Activated CD4-positive, alpha-beta T cell treated with anti-CD3 and anti-CD28 coated beads, Interleukin-2, amount 10 ng/mL, durations not matched to agents 24 days and 14 days (primary cell): ENCODE measurements at places on chromosomes 2 and 18.

GRCh38 chr2:214853906-214854305, 44.4 kb upstream of the BARD1 start:
- no peak for DNase-seq

GRCh38 chr2:201298462-201299052, 38.2 kb downstream of the CASP8 start:
- no peak for DNase-seq

- peak; percentile 92 for DNase-seq
Observed at GRCh38 chr2:44955593-44956392, 14.3 kb downstream of the SIX3 start.

DNA sequence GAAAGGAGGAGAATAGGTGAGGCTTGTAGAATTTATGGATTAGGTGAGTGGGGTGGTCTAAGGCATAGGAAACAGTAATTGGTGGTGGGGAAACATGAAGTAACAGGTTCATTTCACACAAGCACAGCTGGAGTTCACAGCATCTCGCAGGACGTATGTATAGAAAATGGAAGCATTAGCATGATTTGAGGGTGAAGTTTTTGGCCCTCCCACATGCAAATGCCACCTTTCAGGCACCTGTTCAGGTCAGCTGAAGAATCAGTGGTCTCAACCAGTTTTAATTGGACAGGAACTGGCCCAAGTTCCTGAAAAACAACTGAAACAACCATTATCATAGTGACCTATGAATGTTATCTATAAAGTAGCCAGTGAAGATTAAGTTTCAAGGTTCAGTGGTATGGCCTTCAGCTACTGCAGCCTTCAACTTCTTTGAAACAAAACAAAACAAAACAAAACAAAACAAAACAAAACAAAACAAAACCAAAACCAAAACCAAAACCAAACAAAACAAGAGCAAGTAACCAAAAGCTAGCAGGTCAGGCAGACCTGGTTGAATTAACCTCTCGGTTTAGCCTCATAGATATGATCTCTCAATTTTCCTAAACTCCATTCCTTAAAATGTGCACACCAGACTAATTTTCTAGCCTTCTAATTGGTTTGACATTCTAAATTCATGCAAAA, 102.1 kb upstream of the SPHKAP start:
- DNase-seq: peak; percentile 23

DNA sequence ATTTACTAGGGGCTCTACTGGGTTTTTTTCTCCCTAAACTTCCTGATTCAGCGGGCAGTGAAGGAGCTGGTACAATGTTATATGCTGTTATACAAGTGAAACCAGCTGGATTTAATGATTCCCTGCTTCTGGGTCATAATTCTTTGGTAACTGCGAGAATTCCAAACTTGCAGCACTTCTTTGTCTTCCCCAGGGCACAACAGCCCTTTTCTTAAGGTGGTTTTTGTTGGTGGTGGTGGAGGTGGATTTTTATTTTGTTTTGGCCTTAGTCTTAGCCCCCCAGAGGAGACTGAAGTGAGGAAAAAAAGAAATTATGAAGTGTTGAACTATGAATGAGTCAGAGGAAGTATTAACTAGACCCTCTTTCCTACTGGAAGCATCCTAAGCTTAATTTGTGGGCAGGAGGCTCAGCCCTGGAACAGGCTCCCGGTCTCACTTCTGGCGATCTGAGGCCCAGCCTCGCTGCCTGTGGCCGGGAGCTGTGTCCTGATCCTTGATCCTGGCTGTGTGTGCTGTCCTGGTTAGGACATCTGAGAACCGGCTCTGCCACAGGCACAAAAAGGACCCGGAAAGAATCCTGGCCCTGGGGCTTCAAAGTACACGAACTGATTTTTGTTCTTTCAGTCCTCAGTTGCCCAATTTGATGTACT, 141.9 kb downstream of the LYPD6B start:
- DNase-seq: no peak

- DNase-seq: no peak
Observed at GRCh38 chr2:19764998-19765397, 136.8 kb downstream of the TTC32 start.

GRCh38 chr18:55633032-55633431, 45.0 kb upstream of the TCF4 start:
- no peak for DNase-seq

DNA sequence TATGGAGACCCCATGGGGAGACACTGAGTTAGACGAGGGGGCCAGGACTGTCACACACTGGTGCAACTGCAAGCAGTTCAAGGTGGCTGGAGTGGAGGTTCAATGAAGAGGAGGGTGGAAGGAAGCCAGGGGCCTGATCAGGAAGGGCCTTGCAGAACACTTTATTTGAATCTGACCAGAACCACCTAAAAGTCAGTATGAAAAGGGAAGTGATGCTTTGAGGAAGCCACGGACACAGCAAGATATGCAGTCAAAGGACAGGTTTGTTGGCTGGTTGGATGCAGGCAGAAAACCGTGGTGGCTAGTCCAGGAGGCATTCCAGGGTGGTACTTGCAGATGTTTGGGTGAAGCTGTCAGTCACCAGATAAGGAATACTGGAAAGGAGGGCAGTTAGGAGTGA, 3.5 kb upstream of the FAM124B start:
- no peak for DNase-seq

- no peak for DNase-seq
Observed at GRCh38 chr2:127864877-127865276, 6.9 kb upstream of the POLR2D start.

- DNase-seq: no peak
Observed at GRCh38 chr2:142065700-142066099, 65.1 kb downstream of the LRP1B start.

DNA sequence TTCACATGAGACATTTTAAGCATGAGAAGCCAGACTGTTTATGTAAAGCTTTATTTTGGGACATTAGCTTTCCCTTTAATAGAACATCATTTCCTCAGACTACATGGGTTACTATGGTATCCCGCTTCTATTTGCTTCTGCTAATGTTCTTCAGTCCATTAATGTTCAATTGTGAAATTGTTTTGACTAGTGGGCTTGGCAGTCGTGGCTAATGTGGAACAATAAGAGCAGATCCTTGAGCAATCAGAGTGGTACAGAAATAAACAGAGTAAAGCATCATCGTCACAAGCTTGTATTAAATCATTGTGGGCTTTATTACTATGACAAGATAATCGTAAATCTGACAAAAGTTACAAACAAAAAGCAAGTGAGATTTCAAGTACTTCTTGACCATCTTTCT, 60.2 kb downstream of the PDE1A start:
- no peak for DNase-seq

- no peak for DNase-seq
Observed at GRCh38 chr2:112836695-112837117, at the start of gene IL1B. Gene IL1B (minus strand): TSS chr2:112836779. CDS start chr2:112836229, 550 bp downstream.

- DNase-seq: no peak
Observed at GRCh38 chr18:37535968-37536367, 29.6 kb downstream of the CELF4 start.

DNA sequence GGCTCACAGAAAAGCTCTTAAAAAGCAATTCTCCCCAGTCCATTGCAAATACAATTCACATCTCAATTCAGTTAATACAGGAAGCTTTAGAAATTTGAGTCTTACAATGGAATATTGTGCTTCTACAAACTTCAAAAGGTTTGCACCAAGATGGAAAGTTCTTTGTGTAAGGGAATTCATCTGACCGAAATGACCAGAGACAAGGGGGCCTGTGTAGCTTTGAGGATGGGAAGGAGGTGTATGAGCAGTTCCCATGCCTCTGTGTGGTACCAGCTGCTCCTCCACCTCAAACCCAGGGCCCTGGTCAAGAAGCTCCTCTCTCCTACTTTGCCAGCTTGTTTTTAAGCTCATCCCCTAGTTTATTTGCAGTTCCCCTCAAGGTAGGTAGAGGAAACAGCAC, 312.8 kb upstream of the PKDCC start:
- DNase-seq: no peak

GRCh38 chr2:218310853-218311540, 18.7 kb upstream of the TMBIM1 start:
- DNase-seq: no peak

GRCh38 chr2:98573426-98573825, 34.9 kb downstream of the COA5 start:
- DNase-seq: no peak

- peak; percentile 9 for DNase-seq
Observed at GRCh38 chr2:214607051-214607450, 196.2 kb downstream of the VWC2L start.

DNA sequence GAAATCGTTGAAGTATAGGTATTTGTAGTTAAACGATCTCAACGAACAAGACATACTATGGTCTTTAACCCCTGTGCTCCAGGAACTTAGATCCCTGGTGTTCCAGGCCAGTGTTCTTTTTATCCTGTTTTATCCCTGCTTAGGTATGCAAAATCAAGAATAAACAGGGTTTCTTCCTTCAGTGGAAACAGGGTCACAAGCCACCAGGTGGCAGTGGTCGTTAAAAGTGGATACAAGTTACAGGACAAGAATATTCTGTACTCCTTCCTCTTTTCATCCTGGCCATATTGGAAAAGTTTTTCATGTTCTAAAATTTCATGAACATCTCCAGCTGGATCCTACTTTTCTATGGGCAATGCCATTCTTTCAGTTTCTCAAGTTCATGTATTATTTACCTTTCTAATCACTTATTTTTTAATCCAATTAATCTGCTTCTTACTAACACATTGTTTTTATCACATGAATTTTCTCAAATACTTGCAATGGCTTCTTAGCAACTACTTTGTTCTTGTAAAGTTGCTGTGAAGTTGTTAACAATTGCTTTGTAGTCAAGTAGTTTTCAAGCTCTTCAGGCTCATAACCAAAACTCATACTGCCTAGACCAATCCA, 16.4 kb upstream of the HNMT start:
- peak; percentile 67 for DNase-seq

DNA sequence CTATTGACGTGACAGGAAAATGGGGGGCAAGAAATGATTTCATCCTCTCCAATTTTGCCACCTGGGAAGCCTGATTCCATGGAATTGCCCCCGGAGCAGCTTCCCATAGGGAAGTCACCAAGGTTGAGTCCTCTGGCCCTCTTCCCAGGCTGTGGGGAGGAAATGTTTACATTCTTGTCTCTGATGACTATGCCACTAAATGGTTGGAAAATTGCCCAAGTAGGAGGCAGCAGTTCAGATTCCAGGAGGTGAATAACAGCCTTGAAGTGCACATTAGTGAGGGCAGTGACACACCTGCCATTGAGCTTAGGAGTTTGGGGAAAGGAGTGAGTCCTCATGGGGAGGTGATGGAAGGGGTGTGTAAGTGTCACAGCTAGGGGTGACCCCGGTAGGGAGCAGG, 449.2 kb upstream of the DCC start:
- DNase-seq: no peak

GRCh38 chr18:63368611-63369010, 1.6 kb upstream of the KDSR start:
- no peak for DNase-seq

GRCh38 chr2:134717286-134718022, 1.3 kb downstream of the TMEM163 start:
- no peak for DNase-seq

- no peak for DNase-seq
Observed at GRCh38 chr2:16750175-16750924, 84.7 kb upstream of the CYRIA start.

- DNase-seq: no peak
Observed at GRCh38 chr2:99468155-99468554, 21.7 kb downstream of the REV1 start.

- DNase-seq: no peak
Observed at GRCh38 chr2:215847056-215847455, 166.3 kb downstream of the MREG start.

GRCh38 chr2:173240083-173240482, 114.6 kb upstream of the CDCA7 start:
- no peak for DNase-seq

GRCh38 chr2:71207601-71208000, 19.3 kb downstream of the PAIP2B start:
- no peak for DNase-seq

GRCh38 chr2:30770816-30771576, 36.2 kb downstream of the CAPN13 start:
- DNase-seq: no peak

DNA sequence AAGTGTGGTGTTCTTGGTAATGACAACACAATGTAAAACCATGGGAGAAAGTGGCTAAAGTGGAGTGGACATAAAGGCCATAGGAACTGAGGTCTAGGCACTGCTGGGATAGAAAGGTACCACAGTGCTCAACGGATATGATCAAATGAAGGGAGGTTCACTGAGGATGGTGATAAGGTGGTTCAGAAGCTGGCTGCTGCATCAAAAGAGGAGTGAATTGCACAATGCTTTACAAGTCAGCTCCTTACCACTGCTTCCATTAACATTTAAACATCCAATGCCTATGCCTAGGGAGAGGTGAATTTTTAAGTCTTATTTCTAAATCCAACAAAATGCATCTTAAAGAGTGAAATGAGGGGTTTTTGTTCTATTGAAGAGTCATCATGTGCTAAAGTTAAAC, 100.1 kb upstream of the ITGB6 start:
- no peak for DNase-seq
